ENCODE measurements at places on chromosomes 12 and 14.

DNA sequence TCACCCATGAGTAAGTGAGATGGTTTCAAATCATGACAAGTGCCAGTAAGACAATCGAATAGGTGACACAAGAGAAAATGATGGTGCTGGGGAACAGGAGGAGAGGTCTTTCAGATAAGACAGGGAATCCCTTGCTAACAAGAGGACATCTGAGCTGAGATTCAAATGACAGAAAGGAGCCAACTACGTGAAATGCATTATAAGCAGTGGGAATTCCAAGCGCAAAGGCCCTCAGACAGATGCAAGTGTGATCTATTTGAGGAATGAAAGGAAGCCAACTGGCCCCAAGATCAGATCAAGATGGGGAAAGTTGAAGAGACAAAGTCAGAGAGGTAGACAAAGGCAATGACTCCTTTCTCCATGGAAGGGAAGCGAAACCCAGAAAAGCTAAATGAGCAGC is 4.7 kb downstream of the KCNK10 start:
- no peak for DNase-seq

DNA sequence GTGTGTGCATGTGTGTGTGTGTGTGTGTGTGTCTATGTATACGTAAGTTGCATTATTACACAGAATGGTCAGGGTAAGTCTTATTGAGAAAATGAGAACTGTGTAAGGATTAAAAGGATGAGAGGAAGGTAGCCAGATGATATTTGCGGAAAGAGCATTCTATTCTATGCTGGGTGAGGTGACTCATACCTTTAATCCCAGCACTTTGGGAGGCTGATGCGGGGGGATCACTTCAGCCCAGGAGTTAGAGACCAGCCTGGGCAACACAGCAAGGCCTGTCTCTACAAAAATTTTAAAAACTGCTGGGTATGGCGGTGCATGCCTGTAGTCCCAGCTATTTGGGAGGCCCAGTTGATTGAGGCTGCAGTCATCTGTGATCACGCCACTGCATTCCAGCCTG is 103.7 kb downstream of the SLC38A1 start:
- DNase-seq, result no peak

GRCh38 chr12:117010693-117011451 is 88.3 kb downstream of the TESC start:
- DNase-seq, result no peak

DNA sequence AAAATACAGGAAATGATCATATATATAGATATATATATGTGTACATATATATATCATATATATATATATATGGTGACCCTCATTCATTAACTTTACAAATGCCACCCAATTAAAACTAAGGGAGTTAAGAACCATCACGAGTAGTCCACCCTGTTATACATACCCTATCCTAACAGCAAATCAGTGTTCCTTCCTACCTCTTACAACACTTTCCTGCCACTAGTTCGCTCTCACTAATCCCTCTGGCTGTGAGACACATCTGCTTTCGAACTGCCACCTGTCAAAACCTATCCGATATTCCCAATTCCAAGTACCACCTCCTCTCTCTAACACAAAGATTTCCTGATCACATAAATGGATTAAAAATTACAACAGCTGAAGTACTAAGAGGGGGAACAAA is 100.5 kb downstream of the EEA1 start:
- no peak for DNase-seq

DNA sequence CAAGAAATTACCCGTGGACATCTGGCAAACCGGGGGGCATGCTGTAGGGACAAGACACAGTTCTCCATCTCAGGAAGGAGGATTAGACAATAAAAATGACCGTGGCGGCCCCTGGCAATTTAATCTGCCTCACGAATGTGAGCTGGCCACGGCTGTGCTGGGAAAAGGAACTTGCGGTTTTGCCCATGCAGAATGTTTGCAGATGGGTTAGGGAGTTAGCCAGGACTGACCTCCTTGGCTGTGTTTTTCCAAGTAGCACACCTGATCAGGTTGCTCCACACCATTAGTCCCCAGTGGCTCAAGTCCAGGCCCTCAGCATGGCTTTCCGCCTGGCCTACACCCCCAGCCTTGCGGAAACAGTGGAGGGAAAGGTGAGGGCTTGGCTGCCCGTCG is 20.8 kb downstream of the TPCN1 start:
- DNase-seq, result no peak

DNA sequence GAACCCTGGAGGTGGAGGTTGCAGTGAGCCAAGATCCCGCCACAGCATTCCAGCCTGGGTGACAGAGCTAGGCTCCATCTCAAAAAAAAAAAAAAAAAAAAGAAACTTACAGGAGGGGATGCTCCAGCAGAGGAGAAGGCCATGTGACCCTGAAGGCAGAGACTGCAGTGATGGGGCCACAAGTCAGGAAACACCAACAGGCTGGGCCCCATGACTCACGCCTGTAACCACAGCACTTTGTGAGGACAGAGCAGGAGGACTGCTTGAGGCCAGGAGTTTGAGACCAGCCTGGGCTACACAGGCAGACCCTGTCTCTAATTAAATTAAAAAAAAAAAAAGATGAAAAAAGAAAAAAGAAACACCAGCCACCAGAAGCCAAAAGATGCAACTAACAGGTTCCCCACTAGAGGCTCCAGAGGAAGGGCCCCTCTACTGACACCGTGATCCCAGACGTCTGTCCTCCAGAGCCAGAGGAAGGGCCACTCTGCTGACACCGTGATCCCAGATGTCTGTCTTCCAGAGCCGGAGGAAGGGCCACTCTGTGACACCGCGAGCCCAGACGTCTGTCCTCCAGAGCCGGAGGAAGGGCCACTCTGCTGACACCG is 9.1 kb upstream of the GLT1D1 start:
- DNase-seq, result no peak

DNA sequence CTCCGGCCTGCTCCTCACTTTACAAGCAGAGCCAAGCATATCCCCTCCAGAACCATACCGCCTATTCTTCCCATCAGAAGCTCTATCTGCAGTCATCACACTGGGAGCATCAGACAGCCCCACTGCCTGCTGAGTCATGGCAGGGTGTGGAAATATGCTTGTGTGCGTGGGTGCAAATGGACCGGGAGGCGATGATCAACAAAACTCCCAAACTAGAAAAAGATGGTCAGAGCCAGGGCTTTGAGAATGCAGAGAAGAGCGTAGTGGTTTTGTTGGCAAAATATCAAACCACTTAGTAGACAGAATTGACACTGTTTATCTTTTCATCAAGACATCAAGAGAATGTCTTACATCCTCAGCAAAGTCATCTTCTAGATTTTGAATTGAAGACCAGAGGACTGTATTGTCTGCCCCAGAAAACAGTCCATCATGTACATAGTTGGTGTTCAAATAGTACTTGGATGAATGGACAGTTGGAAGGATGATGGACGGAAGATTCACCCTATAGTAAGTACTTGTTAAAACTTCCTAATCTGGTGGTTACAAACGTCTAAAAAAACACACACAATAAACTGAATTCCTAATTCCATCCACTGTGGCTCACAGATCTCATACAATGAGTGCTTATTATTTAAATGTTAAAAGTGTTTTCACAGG is 54.9 kb downstream of the VWF start:
- DNase-seq, result no peak

DNA sequence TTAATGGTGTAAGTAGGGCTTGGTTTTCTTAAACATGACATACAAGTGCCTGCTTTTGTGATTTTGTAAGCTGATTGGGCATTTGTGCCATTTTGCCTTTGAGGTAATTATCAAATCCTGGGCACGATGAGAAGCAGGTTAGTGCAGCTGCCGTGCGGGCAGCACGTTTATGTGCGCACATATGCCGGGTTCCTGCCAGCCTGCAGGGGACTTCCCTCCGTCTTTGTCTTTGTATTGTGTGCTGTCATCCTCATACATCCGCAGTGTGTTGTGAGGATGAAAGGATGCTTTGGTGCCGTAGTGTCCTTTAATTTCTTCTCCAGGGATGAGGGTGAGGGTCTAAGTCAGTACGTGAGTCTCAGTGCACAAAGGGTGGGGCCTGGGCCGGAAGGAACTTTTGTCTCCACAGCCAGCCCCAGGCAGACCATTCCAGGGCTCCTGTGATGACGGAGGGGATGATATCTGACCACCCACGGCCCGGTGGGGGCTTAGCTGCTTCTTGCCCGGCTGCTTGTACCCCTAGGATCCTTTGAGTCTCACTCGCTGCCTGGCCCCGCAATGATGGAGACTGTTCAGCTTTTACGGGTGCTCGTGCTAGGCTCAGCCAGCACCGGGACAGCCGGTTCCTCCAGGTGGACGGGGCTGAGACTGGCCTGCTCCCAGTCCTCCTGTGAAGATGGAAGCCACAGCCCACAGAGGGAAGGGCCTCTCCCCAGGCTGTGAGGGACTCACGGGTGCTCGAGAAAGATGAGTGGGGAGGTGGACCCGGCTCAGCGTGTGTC is 54.6 kb downstream of the ADGRD1 start:
- no peak for DNase-seq

DNA sequence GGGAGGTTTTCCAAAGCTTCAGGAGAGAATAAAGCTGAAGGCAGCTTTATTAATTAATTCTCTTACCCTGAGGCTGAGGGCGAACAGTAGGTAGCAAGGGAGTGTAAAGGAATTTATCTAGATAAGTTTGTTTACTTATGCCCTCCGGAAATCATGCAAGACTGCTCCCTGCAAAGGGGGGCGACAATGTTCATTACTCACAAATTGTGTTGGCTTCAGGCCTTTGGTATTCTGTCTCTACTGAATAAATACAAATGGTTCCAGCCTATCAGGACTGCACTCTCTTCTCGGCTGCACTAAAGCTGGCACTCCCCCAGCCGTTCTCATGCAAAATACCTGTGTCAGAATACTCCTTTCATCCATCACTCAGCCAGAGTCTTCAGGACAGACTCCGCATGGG is 120.8 kb downstream of the PPHLN1 start:
- DNase-seq, result no peak
